ENCODE measurements at places on chromosomes 12 and 14.

DNA sequence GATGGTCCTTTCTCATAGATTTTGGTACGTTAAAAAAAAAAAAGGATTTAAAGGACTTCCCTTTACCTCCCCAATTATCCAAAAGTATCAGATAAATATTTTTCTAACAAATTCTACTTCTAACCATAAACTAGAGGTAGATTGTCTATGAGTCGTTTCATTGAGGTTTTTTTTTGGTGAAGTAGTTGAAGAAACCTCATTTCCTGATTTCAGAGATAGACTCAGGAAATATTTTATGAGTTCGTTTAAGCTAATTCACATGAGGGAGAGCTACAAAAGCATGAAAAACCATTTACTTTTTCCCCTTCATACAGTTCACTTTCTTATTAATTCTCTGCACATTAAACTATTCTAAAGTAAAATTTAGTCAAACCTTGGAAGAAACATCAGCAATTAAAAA, 112.5 kb downstream of the RALGAPA1 start:
- DNase-seq: no peak

- DNase-seq: peak; percentile 89
Measured at GRCh38 chr12:8038659-8039114, 6.2 kb downstream of the FOXJ2 start.

DNA sequence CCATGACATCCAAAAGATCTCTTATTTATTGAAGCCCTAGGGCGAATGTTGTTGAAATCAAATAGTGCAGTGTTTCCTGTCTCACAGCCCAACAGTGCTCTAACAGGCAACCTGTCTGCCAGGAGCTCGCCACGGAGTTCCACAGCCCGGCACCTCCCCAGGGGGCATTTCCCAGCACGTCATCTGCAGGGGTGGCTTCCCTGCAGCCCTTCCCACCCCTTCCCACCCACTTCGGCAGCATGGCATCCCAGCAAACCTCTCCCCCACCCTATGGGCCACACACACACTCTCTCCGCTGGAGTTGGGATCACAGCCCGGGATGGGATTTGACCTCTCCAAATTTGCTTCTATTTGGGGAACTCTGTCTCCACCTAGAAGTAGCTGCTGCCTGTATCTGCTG, 62.7 kb upstream of the C14orf180 start:
- DNase-seq: no peak

DNA sequence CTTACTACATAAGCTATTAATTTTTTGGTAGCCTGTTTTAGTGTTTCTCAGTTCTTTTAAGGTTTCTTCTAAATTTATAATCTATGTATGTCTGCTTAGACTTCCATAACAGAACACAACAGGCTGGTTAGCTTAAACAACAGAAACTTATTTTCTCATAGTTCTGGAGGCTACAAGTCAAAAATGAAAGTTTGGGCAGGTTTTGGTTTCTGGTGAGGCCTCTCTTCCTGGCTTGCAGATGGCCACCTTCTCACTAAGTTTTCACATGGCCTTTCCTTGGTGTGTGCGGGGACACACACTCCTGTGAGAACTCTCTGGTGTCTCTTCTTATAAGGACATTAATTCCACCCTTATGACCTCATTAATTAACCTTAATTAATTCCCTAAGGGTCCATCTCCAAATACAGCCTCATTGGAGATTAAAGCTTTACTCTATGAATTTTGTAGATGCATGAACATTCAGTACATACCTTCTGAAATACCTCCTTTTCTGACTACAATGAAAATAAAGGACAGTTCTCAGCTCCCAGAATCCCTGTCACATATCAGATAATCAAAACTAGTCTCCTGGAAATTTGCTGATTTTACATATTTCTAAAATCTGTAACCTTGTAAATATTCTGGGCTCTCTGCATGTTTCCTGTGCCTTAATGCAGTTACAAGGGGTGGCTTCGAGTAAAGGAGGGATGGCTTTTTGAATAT, 23.2 kb upstream of the BMAL2 start:
- DNase-seq: no peak

- no peak for DNase-seq
Measured at GRCh38 chr14:80206351-80207080, 4.8 kb downstream of the DIO2 start.

- no peak for DNase-seq
Measured at GRCh38 chr12:42990387-42990786, 400.8 kb upstream of the PRICKLE1 start.

GRCh38 chr12:92035477-92035876, 110.2 kb downstream of the BTG1 start:
- DNase-seq: no peak

- no peak for DNase-seq
Measured at GRCh38 chr12:130246560-130246959, 84.3 kb downstream of the FZD10 start.

- no peak for DNase-seq
Measured at GRCh38 chr14:50784683-50785456, 46.1 kb downstream of the NIN start.

- no peak for DNase-seq
Measured at GRCh38 chr12:123021688-123022604, 41.5 kb downstream of the ARL6IP4 start.

GRCh38 chr12:42873401-42873800, 283.9 kb upstream of the PRICKLE1 start:
- no peak for DNase-seq

- no peak for DNase-seq
Measured at GRCh38 chr12:20486233-20486632, 117.9 kb downstream of the PDE3A start.

- DNase-seq: no peak
Measured at GRCh38 chr12:16389594-16389993, 42.1 kb downstream of the MGST1 start.

- DNase-seq: no peak
Measured at GRCh38 chr14:87869619-87870583, 123.1 kb downstream of the GALC start.

DNA sequence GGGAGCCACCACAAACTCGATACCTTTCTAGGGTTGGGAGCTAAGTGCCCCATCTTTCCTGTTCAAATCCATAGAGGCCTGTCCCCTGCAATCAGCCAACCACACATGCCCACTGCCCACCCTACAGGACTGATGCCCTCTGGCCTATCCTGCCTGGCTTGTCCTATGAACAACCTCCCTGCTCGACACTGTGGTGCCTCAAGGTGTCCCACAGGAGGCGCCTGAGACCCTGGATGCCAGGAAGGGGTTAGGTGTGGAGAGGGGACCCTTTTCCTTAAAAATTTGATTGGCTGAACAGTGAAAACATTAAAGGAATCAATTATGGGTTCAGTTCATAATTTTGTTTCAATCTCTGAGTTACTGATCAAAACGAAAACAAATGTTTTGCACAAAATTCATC, 97.3 kb upstream of the FZD10 start:
- no peak for DNase-seq

DNA sequence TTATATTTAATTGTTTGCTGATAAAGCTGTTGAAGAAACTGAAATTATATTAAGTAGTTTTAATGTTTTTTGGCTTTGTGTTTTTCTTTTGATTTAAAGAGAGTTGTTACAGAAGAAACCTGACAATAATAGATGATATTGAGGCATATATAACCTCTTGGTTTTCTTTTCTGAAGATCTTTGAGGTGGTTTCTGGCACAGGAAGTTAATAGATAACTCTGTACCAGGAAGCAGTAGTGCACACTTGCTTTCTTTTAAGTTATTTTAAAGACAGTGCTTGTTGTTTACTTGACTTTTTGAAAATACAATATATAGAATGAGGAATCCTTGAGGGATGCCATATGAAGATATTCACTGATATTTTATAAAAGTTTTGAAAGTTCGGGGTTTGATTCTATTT, 209.0 kb upstream of the FBXO33 start:
- DNase-seq: no peak

DNA sequence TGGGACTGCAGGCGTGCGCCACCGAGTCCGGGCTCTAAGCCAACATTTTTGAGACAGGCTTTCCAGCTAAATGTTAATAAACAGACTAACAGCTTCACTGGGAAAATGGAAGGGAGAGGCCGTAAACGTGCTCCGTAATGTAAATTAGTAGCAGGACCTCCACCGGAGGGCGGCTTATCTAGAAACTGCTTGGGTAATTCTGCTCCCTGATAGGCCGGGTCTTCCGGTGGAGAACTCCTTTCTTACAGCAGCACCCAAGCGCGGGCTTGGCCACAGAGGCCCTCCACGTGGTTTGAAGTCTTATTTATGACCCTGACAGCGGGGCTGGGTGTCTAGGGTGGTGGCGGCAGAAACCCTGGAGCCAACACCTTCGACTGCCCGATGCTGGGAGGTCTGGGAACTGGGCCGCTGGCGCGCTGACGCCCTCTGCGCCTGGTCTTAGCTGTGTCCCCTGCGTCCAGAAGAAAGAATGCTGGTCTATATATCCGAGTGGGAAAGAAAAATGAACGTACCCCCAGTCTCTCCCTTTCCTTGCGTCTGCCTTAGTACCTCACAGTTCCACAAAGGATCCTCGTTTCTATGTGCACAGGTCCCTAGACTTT, 1.7 kb downstream of the DPPA3 start:
- DNase-seq: no peak

DNA sequence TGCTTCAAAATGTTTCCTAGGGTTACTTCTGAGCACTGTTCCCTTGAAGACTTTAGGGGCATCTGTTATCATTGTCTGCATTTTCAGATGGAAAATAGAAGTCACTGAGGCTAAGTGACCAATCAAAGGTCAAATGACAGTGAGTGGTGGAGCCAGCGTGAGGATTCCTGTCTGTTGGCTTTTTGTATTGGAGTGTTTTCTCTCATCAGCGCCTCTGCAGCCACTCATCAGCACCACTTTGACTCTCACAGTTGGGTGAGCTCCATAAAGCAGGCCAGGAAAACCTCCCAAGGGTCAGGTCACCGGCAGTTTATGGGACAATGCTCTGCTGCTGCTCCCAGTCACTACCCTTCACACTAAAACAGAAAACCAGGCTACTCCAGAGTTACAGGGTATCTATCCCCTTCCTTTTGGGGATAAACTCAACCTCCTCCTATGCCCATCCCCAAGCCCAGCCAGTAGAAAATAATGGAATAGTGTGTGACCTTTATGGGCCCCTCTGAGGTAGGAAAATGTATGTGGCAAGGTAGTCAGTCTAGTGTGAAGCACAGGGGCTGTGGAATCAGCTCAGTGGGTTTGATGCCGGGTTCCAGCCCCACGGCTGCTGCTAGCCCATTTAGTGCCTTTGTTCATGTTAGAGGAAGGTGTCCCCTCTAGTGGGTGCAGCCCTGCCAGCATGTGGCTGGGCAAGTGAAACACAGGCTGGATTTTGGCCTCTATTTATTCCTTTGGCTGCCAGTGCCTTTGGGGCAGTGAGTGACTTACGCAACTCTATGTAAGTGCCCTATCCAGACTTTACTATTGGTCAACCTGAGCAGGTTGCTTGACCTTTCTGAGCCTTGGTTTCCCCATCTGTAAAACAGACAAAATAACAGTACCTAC, 133.8 kb upstream of the CPM start:
- DNase-seq: no peak

GRCh38 chr14:81298122-81298521, 77.4 kb upstream of the GTF2A1 start:
- no peak for DNase-seq

DNA sequence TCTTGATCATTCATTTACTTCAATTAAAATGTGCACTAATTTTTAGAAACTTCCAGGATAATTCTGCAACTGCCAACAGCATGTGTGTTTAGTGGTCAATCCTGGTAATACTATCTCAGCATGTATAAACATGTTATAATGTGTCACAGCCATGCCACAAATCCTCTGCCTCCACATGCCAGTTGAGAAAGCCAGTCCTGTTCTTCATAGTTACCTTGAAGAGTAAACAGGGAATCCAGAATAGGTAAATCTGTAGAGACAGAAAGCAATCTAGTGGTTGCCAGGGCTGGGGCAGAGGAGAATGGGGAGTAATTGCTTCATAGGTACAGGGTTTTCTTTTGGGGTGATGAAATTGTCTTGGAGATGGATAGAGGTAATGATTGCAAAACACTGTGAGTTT, 85.9 kb downstream of the ARMH4 start:
- no peak for DNase-seq

DNA sequence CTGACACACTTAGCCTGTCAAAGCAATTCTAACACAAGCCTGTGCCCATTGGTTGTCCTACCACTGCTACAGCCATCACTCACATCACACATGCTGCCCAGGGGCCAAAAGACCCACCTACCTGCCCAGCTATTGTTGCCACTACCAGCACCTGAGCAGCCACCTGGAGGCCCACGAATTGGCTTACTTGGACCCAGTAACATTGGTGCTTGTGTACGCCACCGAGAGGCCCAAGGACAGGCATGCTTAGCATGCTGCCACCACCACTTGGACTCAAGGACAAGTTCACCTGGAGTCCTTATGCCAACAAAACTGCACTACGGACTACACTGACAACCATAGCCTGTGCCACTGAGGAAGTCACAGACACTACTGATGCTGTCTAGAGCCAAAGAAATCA, 221.1 kb downstream of the SLC38A4 start:
- no peak for DNase-seq

GRCh38 chr12:26471560-26471959, 276.2 kb downstream of the SSPN start:
- DNase-seq: no peak

DNA sequence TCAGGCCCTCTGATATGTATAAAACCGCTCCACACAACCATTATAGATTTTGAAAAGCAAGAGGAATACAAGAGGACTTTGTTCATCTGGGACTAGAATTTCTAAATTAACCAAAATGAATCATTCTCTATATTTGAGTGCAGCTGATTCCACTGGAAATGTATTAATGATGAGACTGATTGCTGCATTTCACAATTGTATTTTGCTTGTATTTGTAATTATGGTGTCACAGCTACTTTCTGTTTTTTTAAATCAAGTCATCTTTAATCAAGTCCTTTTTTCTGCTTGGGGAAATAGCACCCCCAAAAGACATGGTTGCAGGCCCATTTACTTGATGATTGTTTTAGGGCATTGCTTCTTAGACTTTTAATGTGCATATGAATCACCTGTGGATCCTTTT, 162.4 kb downstream of the KICS2 start:
- DNase-seq: no peak

DNA sequence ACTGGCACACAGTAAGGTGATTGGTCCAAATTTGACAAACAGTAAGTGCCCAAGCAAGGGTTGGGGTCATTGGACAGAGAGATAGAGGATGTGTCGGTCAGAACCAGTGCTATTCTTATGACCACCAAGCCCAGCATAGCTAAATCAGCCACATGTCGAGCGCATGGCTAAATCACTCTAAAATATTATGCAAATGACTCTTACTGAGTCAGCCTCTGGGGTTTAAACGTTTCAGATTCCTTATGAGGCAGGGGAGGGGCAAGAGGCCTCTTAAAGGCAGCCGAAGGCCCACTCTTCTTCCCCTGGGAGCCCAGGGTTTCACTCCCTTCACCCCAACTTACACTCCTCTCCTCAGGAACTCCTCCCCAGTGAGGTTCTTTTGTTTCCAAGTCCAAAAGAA, 603 bp upstream of the ENDOU start:
- DNase-seq: no peak

DNA sequence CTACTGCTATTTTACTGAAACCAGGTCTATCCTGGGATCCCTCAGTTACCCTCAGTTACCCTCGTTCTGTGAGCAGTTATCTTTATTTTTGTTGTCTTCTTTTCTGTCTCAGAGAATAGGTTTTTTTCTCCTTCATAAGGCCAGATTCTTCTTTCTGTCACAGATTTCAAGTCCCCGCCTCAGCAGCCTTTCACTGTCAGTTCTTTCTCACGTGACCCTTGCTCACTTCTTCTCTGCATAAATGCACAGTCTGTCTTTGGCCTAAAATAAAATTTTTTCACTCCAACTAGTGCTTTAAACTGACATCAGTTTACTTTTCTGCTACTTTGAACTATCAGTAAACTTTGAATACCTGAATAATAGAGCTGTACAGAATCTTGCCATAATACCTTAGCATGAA, 299.7 kb downstream of the ERC1 start:
- DNase-seq: no peak

GRCh38 chr14:101226265-101226602, 322.7 kb upstream of the RTL1 start:
- no peak for DNase-seq
